ENCODE measurements at places on chromosomes 12 and 14. TPM values are rescaled to one million over a fixed set of nuclear protein-coding genes. Genes with fewer than 3 reads are reported as not detected.

The TCL1B gene
- not detected for total RNA-seq

The SERPINA6 gene
- total RNA-seq: not detected

The DEPDC4 gene
- total RNA-seq: 1.3 TPM

The EFS gene
- 9.0 TPM for total RNA-seq

The STXBP6 gene
- not detected for total RNA-seq

The CSRP2 gene
- total RNA-seq: 15.8 TPM

The GALNT16 gene
- 3.8 TPM for total RNA-seq

The CCDC177 gene
- total RNA-seq: not detected

The TMEM119 gene
- total RNA-seq: 24.2 TPM

The DDX11 gene
- 48.6 TPM for total RNA-seq

The GPHN gene
- 0.07 TPM for total RNA-seq

The MEG3 gene
- not detected for total RNA-seq

The NDRG2 gene
- total RNA-seq: 17.5 TPM

The GLIPR1 gene
- total RNA-seq: 103 TPM

The SH2B3 gene
- 15.8 TPM for total RNA-seq

The PCNX1 gene
- total RNA-seq: 25.4 TPM

The TMEM63C gene
- total RNA-seq: not detected

The SYT10 gene
- total RNA-seq: not detected

The LTB4R2 gene
- 0.82 TPM for total RNA-seq

The STX2 gene
- total RNA-seq: 30.2 TPM

The NRIP2 gene
- total RNA-seq: not detected

The STYK1 gene
- total RNA-seq: not detected

The TMEM52B gene
- not detected for total RNA-seq

The HSP90AA1 gene
- 180 TPM for total RNA-seq

The PLA2G1B gene
- total RNA-seq: not detected

The BTBD7 gene
- 4.8 TPM for total RNA-seq

The LALBA gene
- not detected for total RNA-seq

The EIF5 gene
- 180 TPM for total RNA-seq

The PARPBP gene
- total RNA-seq: 19.2 TPM

The KRT79 gene
- total RNA-seq: not detected

The LHX5 gene
- not detected for total RNA-seq

Data from MG63 (cell line).